ENCODE measurements at places on chromosomes 7 and 10.
A peak's percentile ranks its signal among the peaks of the same experiment; 100 is the strongest.

GRCh38 chr10:4590807-4591206 lies 235.2 kb upstream of the AKR1E2 start:
- no peak for DNase-seq

DNA sequence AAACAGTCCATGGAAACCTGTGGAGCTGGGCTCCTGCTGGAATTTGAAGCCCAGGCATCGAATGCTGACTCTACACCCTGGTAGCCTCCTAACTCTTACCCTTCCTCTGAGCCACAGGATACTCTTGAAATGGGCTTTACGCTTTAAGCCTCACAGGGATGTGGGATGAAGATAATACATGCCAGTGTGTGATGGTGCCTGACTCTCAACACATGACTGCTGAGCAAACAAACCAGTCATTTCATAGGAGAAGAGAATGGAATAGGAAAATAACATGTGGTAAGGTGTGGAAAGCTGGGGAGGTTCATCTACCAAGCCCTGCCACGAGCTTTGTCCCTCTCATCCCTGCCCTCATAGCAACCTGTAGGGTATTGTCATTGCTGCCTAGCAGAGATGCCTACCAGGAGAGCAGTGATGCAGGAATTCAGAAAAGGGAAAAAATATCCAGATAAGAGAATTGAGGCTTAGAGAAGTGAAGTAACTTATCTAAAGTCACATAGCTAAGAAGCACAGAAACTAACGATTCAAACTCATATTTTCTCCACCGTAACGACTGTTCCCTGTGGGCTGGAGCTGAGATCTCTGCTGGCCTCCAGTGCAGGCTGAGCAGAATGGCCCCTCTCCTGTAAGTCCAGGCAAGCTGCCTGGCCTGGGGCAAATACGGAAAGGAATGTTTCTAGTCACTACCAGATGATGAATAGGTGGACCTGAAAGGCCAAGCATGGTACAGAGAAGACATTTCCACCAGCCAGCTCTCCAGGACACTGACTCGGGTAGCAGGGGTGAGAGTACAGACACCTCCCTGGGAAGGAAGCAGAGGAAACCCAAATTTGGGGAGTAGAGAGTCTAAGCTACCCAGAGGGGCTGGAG lies 90.2 kb upstream of the DUSP5 start:
- no peak for DNase-seq

DNA sequence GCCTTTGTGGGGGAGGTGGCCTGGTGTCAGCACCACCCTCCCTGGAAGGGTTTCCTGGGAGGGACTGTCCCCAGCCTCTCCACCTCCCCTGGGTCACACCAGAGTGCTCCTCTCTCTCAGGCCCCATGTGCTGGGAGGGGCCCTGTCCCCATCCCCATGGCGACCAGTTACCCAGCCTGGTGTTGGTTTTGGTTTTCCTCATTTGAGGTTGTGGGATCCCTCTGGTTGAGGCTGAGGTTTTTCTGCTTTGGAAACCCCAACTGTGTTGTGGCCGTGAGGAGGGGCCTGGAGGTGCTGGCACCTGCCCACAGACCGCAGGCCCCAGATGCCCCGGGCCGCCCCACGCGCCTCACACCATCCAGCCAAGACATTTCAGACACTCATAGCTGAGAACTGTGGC lies 106.3 kb downstream of the GRK5 start:
- DNase-seq = no peak

DNA sequence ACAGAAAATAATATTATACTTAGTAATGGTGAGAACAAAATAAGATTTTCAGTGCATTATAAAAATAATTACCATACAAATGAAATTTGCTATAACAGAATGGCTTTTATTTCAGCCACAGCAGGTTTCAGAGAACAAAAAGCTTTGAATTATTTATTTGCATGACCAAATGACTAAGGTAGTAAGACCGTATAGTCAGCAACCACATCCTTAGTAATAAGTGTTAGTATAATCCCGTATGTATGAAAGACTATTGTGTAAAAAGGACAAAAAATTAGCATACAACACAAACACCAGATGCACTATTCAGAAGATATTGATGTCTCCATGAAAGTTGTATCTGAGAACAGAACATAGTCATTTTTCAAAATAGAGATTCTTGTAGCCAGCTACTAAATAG lies 12.2 kb downstream of the PDZD8 start:
- no peak for DNase-seq

DNA sequence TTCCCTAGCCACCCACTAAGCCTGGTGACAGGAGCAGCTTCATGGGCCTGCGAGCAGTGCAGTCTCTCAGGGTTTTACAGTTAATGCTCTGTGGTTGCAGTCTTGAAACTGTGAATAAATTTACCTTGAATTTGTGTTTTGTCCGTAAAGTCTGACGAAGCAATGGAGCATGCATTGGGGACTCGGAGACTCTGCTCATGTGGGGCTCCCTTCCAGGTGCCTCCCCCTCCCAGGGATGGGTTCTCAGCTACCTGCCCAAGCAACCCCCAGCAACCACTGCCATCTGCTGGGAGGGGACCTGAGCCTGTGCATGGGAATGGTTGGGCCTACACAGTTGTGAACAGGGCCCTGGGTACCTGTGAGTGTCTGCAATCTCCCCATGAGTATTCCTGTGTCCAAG lies 36.3 kb upstream of the IKZF1 start:
- DNase-seq = no peak

DNA sequence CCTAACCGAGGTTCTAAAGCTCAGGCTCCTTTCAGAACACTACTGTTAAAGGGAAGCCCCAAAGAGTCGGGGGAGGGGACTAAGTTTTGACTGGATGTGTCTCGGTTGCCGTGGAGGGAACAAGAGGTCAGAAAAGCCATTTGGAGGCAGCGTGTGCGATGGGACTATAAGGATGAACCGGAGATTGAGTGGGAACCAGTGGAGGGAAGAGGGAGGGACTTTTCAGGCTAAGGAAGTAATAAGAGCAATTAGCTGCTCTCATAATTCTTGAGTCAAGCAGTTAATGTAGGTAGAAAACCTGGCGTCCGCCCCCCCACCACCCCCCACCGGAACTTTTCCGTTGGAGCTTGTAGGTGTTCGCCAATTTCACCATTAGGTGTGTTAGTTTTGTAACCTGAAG lies 491 bp upstream of the AKAP9 start:
- peak; percentile 25 for DNase-seq

DNA sequence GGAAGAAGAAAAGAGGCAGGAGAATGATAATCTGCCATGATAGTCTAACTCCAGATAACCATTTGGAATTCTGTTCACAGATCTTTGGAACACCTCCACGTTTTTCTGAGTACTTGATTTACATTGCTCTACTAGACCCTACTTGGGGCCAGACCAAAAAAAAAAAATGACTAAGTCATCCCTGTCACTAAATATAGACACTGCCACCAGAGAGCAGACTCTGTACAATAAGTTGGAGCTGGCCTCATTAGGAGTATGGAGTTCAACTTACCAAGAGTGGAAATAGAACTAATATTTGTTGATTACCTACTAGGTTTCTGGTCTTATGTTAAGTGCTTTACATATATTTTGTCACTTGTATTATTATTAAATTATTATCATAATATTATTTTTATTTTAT lies 80.9 kb upstream of the ZNF800 start:
- no peak for DNase-seq

- peak; percentile 61 for DNase-seq
These were observed 2.1 kb downstream of the SNX10 start for GRCh38 chr7:26293569-26294308.

DNA sequence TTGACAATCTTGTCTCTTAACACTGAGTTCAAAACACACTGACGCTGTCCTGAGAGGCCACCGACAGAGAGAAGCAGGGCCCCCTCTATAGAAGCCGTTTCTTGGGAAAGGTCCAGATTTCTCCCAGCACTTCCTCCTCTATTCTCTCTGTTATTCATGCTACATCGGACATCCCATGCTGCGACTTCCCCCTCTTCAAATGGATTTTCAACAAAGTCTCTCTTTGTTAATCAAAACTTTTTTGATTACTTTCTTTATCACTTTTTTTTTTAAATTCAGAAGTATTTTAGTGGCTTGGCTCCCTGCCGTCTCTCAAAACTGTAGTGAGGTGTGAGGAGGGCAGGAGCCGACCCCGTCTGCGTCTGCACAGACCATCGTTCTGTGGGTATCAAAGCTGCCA lies 298.9 kb upstream of the PITRM1 start:
- no peak for DNase-seq

DNA sequence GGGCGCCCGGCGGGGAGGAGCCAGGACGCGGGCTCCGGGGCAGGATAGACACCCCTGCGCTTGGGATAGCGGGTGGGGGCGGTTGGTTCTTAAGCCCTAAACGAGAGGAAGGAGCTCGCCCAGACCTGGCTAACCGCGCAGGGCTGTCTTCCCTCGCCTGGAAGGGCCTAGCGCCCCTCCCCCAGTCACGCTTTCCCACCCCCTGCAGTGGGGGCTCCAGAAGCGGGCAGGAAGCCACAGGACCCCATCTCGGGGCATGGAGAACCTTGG lies 6.5 kb downstream of the SHH start:
- DNase-seq = no peak

GRCh38 chr10:7444551-7445121 lies 33.8 kb upstream of the SFMBT2 start:
- DNase-seq = no peak

GRCh38 chr10:117615649-117616048 lies 73.1 kb downstream of the EMX2 start:
- DNase-seq = no peak

DNA sequence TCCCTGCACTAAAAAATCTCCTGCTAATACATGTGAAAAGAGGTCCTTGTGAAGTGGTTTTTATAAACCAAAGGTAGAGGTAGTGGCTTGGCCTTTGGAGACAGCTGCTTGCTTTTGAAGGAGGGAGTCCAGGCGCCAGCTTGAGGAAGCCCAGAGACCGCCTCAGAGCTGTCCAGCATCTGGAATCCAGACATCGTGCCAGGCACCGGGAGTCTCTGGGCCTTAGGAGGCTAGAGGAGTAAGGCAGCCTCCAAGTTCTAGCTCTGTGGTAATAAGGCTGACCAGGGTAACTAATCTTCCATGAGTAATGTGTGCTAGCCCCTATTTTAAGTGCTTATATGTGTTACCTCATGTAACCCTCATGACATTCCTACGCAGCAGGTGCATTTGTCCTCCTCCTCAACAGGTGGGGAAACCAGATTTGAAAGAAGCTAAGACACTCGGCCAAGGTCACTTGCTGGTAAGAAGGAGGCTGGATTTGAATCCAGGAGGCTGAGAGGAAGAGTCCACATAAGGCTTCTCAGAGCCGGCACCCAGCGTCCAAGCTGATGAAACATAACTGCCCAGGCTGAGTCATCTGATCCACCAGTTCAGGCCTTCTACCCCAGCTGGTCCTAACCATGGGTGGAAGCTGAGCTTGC lies 26.1 kb downstream of the PRLHR start:
- DNase-seq = no peak

- no peak for DNase-seq
These were observed 47.9 kb downstream of the GALNT11 start for GRCh38 chr7:152073352-152073751.

DNA sequence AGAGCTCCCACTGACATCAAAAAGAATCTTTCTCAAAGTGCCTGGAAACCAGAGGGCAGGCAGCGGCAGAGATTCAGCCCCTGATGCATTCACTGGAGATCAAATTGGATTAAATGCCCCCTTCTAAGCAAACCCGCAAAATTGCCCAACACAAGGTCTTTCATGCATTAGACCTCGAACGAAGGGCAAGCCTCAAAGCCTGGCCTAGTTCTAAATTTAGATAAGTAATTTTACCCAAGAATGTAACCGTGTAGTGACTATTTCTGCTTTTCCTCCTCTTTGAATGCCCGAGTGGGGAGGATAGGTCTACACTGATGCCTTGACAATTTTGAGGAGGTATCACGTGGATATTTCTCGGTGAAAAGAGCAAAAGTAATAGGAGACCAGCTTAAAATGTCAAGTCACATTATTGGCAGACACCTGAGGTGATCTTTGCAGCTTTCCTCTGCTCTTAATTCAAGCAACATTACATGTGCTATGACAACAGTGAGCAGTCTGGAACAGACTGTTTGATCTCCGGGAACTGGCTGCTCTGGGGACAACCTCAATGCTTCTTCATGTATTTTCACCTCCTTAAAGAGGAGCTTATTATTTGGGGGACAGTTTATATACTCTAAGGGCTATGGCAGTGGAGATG lies 1263.5 kb upstream of the AUTS2 start:
- no peak for DNase-seq

- no peak for DNase-seq
These were observed 75.4 kb downstream of the NOC3L start for GRCh38 chr10:94287336-94287735.

DNA sequence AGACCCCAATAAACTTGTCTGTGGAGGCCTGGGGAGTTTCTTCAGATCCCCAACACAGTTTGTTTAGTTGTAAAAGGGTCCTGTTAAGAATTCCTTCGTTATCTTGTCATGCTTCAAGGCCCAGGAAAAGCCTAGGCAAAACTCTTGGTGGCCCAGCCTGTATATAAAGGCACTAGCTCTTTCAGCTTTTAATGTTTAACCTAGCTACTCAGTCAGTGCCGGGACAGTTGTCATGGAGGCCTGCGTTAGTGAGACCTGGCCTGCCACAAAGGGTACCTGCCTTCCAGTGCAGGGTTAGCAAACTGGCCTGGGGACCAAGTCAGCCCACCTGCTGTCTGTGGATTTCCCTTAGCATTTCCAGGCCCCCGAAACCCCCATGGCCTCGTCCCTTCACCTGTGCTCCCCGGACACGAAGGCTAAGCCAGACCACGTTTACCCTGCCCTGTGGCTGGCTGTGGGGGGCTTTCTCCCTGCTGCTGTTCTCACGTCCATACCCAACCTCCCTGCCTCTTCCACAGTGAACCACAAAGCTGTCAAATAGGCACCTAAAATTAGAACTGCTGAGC lies 96.9 kb upstream of the PPP2R2D start:
- no peak for DNase-seq

GRCh38 chr7:45239486-45239885 lies 81.9 kb downstream of the RAMP3 start:
- DNase-seq = no peak

- peak; percentile 34 for DNase-seq
These were observed 814 bp downstream of the MEST start for GRCh38 chr7:130492523-130493274.

DNA sequence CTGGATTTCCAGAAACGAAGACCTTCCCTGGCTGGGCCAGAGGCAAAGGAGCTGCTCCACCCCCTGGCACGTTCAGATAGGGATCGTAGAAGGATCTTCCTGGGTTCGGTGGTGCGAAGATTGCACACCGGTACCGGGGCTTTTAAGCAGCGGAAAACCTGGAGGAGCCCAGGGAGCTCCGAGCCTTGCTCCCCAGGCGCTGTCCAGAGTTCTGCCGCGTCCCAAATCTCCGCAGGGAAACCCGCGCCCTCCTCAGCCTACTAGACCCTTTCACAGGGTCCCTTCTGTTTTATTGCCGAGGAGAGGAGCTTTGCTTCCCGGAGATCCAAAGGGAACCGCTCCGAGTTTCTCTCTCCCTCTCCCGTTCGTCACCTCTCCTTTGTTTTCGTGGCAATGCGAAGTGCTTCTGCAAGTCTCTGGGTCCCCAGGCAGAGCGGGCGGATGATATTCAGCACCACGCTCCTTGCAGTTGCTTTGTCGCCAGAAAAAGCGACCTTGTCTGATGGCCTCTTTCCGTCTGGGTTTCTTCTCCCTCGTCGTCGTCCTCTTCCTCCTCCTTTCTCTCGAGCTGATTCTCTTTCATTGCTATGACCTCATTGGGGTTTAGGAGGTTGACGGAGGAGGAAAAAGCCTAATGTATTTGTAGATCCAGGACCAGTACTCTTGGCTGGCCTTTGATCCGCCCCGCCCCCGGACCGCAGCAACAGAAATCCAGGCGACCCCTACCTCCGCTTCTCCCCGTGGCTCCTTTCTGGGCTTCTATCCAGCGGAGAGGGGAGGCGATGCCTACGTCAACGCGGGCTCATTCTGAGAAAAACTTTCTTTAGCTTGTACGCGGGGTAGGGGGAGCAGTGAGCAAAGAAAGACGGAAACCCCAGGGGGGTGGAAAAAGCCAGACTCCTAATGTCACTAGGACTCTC lies at the start of gene TMEM196:
Gene TMEM196, minus strand, starts transcription at position 777 of the 920 bp plus-strand sequence. CDS start 921 bp downstream, outside the sequence.
- no peak for DNase-seq

GRCh38 chr7:1210321-1210978 lies 22.2 kb upstream of the UNCX start:
- DNase-seq = no peak
